Naive thymus-derived CD8-positive, alpha-beta T cell (primary cell): ENCODE measurements at places on chromosomes 3 and 15. TPM values are rescaled to one million over a fixed set of nuclear protein-coding genes. Genes with fewer than 3 reads are reported as not detected.

DNA sequence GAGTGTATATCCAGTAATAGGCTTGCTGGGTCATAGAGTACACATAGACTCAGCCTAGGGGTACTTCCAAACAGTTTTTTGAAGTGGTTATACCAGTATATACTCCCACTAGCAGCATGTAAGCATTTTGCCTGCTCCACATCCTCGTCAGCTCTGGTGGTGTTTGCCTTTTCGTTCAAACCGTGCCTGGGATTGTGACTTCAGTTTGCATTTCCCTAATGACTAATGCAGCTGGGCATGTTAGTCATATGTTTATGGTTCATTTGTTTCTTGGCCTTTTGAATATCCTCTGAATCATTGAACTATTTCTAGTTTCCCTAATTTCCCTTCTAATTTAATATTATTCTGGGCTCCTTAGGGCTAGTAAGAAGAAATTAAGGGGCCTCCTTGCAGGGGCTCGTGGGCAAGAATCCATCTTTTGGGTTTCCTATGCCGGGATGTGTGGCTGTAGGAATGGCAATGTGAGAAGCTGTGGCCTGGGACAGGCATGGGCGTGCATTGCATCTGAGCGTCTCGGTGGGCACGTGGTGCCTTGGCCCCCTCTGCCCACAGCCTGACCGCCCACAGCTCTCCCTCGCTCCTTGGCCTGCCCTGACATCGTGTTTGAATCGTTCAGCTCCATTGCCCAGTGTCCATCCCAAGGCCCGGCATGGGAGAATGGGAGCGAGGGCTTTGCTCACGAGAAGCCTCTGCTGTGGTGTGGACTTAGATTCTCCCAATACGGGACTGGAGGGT lies 26.4 kb downstream of the FAH start:
- DNase-seq = no peak

GRCh38 chr15:69478259-69478781 lies 25.7 kb downstream of the RPLP1 start:
- peak; percentile 40 for DNase-seq

SAXO2 gene
- total RNA-seq = 3.9 TPM

DNA sequence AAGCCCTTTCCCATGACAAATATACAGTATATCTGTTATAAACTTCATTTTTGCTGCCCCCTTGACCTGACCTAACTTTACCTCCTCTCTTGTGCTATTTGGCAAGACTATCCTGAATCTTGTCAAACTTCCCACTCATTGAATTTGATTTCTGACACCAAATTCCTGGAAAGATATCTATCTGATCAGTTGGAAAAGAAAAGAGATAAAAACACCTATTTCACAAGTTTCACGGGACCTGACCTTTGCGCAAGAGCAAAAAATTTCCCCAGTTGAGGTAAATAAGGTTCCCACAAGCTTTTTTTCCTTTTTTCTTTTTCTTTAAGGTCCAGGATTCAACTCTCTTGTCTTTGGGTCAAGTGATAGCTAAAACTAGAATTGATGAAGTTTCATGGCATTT lies 189.2 kb upstream of the LPP start:
- DNase-seq = no peak

DNA sequence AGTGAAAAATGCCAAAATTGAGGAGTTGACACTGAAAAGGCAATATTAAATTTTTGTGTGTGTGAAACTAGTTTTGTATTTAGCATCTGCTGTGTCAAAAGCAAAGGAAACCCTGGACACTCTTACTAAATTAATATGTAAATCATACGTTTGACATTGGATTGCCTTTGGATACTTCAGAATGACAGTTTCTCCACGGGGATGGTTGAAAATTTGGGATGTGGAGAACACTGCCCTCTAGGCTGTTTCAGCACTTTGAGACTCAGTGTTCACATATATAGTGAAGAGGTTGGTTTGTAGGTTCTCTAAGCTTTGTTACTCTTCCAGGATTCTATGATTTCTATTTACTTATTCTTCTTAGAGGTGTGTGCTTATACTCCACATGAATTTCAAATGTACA lies 3.0 kb downstream of the ROBO2 start:
- DNase-seq = no peak

DNA sequence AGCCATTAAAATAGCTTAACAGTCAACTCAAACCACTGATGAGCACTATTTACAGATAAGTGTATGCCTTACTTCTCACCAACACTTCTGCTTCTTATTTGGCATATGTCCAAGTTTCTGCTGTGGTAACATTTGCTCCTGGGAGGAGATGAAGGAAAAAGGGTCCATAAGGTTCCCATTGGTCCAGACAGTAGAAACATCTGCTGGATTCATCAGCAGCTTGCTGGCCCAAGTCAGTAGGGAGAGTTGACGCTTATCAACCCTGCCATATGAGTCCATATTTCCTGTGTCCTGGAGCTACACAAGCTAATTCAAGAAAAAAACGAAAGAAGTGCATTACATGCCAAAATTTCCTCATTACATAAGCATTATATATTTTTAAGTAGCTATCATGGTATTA lies 824.5 kb downstream of the CADM2 start:
- no peak for DNase-seq

GRCh38 chr3:48695393-48695753 lies 9.7 kb upstream of the NCKIPSD start:
- DNase-seq = no peak

GRCh38 chr3:107452436-107452835 lies 70.3 kb upstream of the BBX start:
- DNase-seq = no peak

GUCA1C gene
- not detected for total RNA-seq

- no peak for DNase-seq
These were observed 284.9 kb upstream of the TBC1D5 start for GRCh38 chr3:18027161-18027939.

RBP2 gene
- total RNA-seq = not detected

ARRDC4 gene
- 1.3 TPM for total RNA-seq

NT5DC2 gene
- total RNA-seq = 2.3 TPM

DNA sequence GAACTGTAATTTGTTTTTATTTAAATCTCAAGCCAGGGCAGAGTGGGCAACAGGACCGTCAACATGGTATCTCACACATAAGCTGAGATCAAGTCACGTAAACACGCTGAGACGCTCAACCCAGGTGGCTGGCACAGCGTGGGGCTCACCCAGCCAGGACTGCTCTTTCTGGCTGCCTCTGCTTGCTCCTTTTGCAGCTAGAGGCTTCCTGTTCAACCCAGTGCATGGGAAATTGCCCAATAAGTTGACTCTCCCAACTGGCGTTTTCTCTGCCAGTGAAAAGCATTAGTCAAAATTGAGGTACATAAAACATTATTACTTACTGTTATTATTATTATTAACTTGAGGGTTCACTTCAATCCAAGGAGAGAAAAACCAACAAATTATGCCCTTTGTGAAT lies 398.1 kb downstream of the NR2F2 start:
- DNase-seq = no peak

- no peak for DNase-seq
These were observed 289.6 kb upstream of the C2CD4B start for GRCh38 chr15:62454567-62455172.

DNA sequence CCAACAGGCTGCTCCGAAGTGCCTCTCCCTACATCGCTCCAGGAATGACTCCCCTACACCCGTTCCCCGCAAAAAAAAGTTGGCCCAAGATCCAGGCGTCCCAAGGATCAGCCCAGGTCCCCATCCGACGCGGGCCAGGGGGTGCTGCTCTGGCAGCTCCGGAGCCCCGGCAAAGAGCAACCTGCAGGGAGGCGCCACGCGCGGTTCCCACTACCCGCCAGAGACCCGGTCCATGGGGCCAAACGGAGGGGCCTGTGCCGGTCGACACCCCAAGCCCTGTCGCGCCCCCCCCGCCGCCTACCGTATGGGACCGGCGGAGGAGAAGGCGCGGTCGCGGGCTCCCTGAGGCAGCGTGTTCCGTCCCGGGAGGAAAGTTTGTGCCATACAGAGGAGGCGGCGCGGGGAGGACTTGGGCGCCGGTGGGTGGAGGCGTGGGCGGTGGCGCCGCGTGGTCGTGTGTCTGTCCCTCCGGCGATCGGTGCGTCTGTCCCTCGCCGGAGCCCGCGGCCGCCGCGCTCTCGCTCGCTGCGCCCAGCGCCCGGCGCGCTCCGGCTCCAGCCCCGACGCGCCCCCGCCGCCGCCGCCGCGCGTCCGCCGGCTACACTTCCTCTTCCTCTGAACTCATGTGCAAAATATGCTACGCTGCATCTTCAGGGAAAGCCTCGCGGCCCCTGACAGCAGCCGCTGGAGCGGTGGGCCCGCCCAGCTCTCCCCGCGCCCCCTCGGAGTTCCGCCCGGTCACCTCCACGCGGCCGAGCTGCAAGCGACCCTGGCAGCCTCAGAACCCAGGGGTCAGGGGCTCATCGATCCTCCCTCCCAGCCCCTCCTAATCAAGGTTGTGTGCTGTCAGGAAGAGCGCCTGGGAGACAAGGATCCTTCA lies at the start of gene RFTN1:
Gene RFTN1 (minus strand): TSS at position 559 of the 880 bp plus-strand sequence. CDS start 19,830 bp downstream, outside the sequence.
- peak; percentile 41 for DNase-seq

GRCh38 chr3:103059432-103059831 lies 624.6 kb downstream of the ZPLD1 start:
- no peak for DNase-seq

DNA sequence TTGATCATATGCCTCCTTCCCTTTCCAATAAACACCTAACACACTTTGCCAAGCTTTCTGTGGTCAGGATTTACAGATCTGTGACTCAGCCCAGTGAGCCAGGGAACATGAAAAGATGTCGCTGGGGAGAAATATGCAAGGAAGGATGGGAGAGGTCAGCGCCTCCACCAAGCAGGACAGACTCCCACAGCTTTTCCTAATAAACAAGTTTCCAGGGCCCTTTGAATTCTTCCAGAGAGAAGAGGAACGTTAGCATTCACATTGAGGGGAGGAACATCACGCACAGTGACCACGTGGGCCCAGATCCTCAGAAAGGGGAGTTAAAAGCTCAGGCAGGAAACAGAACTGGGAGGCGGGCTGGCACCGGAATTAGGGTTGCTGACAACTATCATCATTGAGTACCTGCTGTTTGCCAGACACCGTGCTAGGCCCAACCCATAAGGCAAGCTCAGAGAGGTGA lies 33.3 kb upstream of the MRPS22 start:
- no peak for DNase-seq

PAQR9 gene
- not detected for total RNA-seq

- DNase-seq = no peak
These were observed 24.4 kb downstream of the MOBP start for GRCh38 chr3:39491733-39492350.

NEK4 gene
- 24.4 TPM for total RNA-seq

CCR1 gene
- total RNA-seq = 0.55 TPM

CLDN11 gene
- 0.19 TPM for total RNA-seq

DNA sequence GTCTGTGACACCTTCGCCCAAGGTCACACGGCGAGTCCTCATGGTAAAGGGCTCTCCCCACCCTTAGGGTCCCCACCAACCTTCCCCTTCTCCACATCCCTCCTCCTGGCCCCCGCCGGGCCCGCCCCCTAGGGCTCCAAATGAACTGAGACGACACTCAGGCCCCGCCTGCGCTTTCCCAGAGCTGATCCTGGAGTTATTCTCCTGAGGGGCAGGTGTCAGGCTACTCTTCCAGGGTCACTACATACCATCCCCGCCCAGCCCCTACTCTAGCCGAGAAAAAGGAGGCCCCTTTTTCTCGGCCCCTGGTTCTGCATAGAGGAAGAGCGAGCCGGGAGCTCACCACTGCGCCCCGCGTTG lies 292 bp downstream of the USP4 start:
- no peak for DNase-seq

GRCh38 chr3:16824081-16824696 lies 60.6 kb upstream of the PLCL2 start:
- DNase-seq = peak; percentile 68

- peak; percentile 41 for DNase-seq
These were observed at the start of gene THSD4 for GRCh38 chr15:71114887-71115566. Gene THSD4, plus strand, starts transcription at chr15:71115471.

CHRNB4 gene
- total RNA-seq = not detected

- DNase-seq = no peak
These were observed 67.4 kb downstream of the CORO2B start for GRCh38 chr15:68646156-68646555.

- DNase-seq = no peak
These were observed 118.7 kb downstream of the KCNH8 start for GRCh38 chr3:19267040-19267439.

- no peak for DNase-seq
These were observed 85.9 kb upstream of the FNDC3B start for GRCh38 chr3:171953301-171954022.

DNA sequence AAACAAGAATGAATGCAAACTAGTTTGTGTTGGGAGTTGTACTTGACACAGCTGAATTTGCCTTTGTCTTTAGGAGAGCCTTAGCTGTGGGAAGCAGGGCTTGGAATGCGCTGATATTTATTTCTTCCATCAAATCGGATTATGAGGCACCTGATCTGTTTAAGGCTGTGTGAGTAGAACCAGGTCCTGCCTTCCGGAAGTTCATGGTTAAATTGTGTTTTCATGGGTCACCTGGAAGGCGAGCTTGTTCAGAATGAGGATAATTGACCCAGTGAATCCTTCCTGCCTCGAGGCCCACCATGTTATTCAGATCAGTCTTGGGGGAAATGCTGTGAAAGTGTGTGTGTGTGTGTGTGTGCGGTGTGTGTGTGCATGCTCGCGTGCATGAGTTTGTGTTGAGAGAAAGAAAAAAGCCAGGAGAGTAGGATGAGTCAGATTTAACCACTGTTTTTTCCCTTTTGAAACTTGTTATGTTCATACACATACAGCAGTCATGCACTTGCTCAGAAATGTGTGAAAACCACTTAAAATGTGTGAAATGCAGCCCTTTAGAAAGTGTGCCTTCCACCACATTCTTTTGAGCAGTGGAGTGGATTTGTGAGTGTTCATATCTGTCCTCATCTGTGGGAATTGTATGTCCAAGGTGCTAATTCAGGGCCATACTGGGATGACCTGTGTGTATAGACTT lies 36.7 kb downstream of the SMAD3 start:
- DNase-seq = no peak

PLS1 gene
- total RNA-seq = 4.3 TPM

WNT7A gene
- total RNA-seq = 9.6 TPM

- DNase-seq = no peak
These were observed 12.9 kb downstream of the EIF2AK4 start for GRCh38 chr15:39946862-39947261.

- no peak for DNase-seq
These were observed 3.6 kb downstream of the FOXP1 start for GRCh38 chr3:71579935-71580406.

GRCh38 chr15:46177219-46177618 lies 542.4 kb downstream of the SQOR start:
- no peak for DNase-seq

SPSB4 gene
- total RNA-seq = not detected

GPR156 gene
- not detected for total RNA-seq

DNA sequence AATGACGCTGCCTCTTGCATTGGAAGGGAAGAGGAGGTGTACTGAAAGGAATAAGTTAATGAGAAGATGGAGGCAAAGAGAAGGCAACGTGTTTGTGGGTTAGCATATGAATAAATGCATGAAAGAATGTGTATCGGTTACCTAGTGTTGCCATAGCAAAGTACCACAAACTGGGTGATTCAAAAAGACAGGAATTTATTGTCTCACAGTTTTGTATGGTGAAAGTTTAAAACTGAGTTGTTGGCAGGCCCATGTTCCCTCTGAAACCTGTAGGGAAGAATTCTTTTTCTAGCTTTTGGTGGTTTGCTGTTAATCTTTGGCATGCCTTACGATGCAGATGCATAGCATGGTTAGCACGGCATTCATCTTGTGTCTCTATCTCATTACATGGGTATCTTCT lies 729.9 kb downstream of the MECOM start:
- DNase-seq = no peak

- DNase-seq = no peak
These were observed 9.6 kb upstream of the FOXP1 start for GRCh38 chr3:71593106-71593505.

RLBP1 gene
- total RNA-seq = not detected

- DNase-seq = peak; percentile 59
These were observed 2.0 kb upstream of the HYAL2 start for GRCh38 chr3:50324351-50325112.

GRCh38 chr3:110984456-110985250 lies 87.0 kb upstream of the NECTIN3 start:
- no peak for DNase-seq
